Ovary (tissue), 10 donors: ENCODE measurements at places on chromosomes 3 and 15. TPM values are rescaled to one million over a fixed set of nuclear protein-coding genes. Genes with fewer than 3 reads are reported as not detected.

DNA sequence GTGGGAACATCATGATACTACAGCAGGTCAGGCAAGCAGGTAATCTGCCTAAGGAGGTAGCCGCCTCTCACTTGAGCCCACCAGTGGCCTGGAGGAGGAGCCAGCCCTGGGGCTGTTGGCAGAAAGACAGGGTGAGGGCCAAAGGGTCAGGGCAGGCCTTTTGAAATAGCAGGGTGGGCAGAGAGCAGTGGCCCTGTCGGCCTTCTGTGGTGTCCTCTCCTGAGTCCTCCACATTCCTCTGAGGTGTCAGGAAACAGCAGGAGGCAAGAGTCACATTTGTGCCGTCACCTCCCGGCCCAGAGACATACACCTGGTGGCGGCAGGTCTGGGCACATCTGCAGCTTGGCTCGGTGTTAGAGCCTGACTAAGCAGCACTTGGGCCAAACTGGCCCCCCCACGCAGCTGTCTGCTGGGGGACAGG lies 3.9 kb upstream of the BNC1 start:
- H3K4me3 ChIP-seq, result no peak overlapping the region
- H3K27me3 ChIP-seq, result no peaks in the 10 kb centered on the region
- H3K27ac ChIP-seq, result no peak overlapping the region

GRCh38 chr15:96273317-96274086 lies 57.0 kb upstream of the NR2F2 start:
- no peak overlapping the region for H3K4me3 ChIP-seq
- no peak for DNase-seq
- no peaks in the 10 kb centered on the region for H3K36me3 ChIP-seq
- H3K4me1 ChIP-seq, result peaks cover 2% of the 10 kb centered on the region
- no peak overlapping the region for H3K27ac ChIP-seq
- H3K27me3 ChIP-seq, result no peaks in the 10 kb centered on the region

DNA sequence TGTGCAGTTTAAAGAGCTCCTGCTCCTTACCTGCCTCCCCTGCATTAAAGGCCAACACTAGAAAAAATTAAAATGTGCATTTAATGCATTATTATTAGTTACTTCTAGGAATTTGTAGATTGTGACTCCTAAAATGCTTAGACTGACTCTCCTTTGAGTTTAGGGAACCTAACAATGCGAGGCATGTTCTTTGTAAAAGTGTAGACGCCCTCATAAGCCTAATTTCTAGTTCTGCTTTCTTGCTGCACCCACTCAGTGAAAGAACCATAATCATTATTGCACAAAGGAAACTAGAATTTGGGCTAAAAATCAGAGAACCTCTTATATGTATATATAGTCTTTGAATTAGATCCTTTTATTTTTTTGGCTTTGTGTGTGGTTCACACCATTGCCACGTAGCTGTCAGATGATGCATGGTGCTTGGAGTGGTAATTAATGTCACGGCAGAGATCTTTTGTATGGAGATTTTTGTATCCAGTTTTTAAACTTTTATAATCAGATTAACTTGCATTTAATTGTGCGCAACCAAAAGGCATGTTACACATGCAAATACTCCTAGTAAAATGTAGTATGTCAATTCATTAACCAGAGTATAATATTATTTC lies 710 bp downstream of the ABHD10 start:
- DNase-seq, result no peak
- peaks cover 4% of the 10 kb centered on the region for H3K4me1 ChIP-seq
- no peaks in the 10 kb centered on the region for H3K27me3 ChIP-seq
- H3K36me3 ChIP-seq, result no peaks in the 10 kb centered on the region
- H3K4me3 ChIP-seq, result peak overlapping the region; percentile 92

The CLDN1 gene
- 9.9 TPM for polyA plus RNA-seq
